ENCODE measurements at places on chromosomes 5 and 9.

- DNase-seq, result no peak
These were observed 259.7 kb upstream of the IRX2 start for GRCh38 chr5:3010953-3011763.

DNA sequence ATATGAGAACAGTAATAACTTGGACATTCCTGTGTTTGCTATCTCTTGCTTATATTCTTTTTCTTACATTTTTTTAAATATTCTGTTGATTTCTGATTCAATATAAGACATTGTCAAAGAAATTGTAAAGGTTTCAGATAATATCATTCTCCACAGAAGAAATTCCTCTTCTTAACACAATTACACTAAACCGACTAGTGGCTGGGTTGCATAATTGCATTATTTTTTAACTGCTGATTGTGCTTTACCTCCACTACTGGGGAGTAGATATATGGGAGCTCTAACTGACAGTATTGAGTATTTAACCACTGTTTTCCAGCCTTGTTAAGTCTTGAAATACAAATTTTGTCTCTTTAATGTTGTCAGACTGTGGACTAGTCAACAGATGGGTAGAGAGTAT lies 723.8 kb upstream of the EDIL3 start:
- no peak for DNase-seq

DNA sequence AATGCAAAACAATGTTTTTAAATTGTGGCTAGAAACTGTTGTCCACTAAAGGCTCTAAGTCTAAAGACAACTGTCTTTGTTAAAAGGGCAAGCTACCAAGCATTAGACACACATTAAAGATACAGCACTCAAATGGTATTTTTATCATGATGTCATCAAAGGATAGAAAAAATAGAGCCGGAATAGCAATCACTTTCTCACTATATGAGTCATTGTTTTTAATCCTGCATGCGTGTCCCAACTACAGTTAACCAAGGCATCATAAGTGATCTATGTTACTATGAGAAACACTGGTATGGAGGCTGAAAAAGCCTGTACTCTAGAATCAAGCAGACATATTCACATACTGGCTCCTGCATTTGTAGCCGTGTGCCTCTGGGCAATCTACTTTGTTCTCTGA lies 1.9 kb upstream of the PJA2 start:
- DNase-seq, result no peak

DNA sequence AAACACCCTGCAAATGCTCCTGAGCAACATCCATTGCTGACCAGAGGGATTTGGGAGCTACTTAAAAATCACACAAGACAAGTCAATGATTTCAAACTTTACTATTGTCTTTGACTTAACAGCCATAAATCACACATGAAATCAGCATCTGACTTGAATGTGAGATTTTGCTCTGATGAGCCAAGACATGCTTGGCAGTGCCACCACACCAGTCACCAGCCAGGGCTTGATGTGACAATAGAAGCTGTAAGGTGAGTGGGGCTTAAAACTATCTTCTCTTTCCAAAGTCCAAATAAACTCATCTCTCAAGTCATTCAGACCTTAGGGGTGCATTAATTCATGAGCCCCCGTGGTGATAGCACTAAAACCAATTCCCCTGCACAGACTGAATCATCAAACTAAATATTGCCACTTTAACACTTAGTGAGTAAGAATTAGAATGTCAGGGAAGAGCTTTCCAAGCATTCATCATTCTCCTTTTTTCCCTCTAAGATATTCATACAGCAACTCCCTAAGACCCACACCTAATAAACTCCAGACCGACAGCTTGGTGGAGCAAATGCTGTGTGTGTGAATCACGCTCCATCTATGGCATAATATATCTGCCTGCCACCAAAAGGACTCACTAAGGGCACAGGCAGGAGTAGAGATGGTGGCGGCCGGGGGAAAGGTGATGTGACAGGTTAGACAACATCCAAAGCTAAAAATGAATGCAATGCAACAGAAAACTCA lies 119.4 kb downstream of the SPOCK1 start:
- DNase-seq, result no peak

DNA sequence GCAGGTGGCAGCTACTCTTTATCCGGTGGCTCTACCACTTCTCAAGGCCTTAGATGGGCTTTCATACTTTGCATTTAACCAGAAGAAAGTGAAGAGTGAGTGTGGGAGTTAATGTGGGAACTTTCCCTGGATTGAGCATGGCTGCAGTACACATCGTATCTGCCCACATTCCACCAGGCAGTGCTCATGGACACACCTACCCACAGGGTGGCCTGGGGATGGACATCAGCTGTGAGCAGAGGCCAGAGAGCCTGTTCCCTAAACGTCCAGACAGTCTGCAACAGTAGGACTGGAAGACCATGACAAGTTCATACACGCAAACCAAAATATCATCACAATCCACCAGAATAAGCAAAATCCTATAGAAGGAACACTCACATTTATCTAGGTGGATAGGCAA lies 213.8 kb downstream of the IRX1 start:
- DNase-seq, result no peak

Data from left forelimb (tissue), 1 donor.